ENCODE measurements at places on chromosomes 4 and X.

DNA sequence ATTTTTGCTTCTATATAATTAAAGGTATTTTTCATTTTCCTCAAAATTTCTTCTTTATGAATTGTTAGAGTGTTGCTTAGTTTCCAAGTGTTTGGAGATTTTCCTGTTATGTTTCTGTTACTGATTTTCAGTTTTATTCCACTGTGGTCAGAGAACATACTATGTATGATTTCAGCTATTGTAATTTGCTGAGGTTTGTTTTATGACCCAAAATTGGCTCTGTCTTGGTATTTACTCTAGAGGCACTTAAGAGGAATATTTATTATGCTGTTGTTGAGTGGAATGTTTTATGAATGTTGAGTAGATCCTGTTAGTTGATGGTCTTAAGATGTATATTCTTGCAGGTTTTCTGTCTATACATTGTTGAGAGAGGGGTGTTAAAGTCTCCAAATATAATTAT lies 263.5 kb downstream of the PABPC4L start:
- DNase-seq: no peak

DNA sequence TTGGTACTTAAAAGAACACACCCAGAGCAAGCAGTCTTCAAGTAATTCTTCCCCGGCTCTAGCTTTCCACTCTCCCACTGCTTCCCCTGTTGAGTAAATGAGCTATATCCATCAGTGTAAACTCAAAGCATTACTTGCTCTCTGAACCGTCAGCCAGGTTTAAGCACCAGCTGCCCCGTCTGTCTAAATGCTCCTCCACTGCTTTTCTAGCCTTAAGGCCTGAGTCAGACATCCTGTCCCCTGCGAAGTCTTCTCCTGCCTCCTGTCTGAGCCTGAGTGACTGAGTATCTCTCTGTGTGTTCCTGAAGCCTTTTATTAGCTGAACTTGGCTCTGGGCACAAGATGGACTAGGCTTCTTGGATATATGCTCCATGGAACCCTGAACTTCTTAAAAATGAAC lies 205.1 kb downstream of the STK32B start:
- no peak for DNase-seq

- DNase-seq: no peak
Observed at GRCh38 chr4:63607169-63607872, 801.9 kb downstream of the TECRL start.

DNA sequence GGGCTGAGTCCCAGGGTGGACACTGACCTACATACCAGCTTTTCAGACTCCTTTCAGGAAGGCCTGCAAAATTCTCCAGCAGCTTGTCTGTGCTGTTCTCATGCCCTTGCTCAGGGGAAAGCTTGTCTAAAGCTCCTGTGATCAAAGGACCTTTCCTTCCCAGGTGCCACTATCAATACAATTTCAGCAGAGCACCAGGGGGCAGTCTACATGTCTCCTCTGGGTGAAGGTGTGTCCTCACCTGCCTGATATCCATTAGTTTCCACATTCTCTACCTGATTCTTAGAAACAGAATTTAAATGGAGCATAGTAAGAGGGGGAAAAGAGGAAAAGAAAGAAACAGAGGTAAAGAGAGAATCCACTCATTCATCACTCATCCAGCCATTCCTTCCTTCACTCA lies 114.2 kb downstream of the PPARGC1A start:
- no peak for DNase-seq

- no peak for DNase-seq
Observed at GRCh38 chr4:158170691-158171561, 1.9 kb downstream of the GASK1B start.

GRCh38 chr4:3681191-3681590 lies 85.0 kb upstream of the ADRA2C start:
- DNase-seq: no peak

All from natural killer cell (primary cell).